ENCODE measurements at places on chromosomes 3 and 15. TPM values are rescaled to one million over a fixed set of nuclear protein-coding genes. Genes with fewer than 3 reads are reported as not detected.

Gene GOLGA6L22
- not detected for total RNA-seq

Gene RUVBL1
- 21.4 TPM for total RNA-seq

Gene DISP2
- 0.05 TPM for total RNA-seq

Gene FEZF2
- total RNA-seq, result not detected

Gene ZPLD1
- total RNA-seq, result not detected

Gene MCF2L2
- 8.1 TPM for total RNA-seq

Gene GP5
- 5.7 TPM for total RNA-seq

All from T-cell (primary cell).